Muscle of back (tissue), 13 donors: ENCODE measurements at places on chromosomes 1 and 21.
A peak's percentile ranks its signal among the peaks of the same experiment; 100 is the strongest.

GRCh38 chr1:35406103-35406502 lies 137.6 kb downstream of the ZMYM4 start:
- no peak for DNase-seq

- no peak for DNase-seq
These were observed 55.8 kb upstream of the ZNF326 start for GRCh38 chr1:89939059-89939570.

GRCh38 chr1:5563861-5564577 lies 428.2 kb downstream of the NPHP4 start:
- no peak for DNase-seq

DNA sequence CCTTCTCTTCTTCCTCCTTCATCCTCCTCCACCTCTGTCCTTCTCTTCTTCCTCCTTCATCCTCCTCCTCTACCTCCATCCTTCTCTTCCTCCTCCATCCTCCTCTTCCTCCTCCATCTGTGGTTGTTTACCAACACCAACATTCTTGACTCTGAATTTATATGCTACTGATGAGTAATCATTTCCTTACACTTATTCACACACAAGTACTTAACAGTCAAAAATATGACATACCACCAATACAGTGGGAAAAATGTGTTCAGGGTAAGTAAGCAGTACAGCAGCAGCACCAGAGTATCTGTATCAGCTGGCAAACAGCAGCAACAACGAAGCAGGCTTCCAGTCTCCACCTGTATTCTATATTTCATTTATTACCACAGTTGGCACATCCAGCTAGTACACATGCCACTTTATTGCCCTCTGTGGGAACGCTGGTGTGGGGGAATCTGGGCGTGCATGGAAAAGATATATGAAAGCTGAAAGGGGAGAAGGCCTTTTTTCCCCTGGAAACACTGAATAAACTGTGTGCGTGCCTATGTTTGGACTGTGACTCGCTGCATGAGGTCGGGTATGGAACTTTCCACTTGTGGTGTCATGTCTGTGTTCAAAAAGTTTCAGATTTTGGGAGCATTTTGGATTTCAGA lies 16.0 kb downstream of the ADSS2 start:
- no peak for DNase-seq

- DNase-seq: peak; percentile 30
These were observed 37.9 kb downstream of the WDR3 start for GRCh38 chr1:117967477-117967876.
